SW480 (cell line): ENCODE measurements at places on chromosomes 16 and 17.

GRCh38 chr17:76740329-76741118, 2.6 kb downstream of the MFSD11 start:
- peak; percentile 46 for DNase-seq

DNA sequence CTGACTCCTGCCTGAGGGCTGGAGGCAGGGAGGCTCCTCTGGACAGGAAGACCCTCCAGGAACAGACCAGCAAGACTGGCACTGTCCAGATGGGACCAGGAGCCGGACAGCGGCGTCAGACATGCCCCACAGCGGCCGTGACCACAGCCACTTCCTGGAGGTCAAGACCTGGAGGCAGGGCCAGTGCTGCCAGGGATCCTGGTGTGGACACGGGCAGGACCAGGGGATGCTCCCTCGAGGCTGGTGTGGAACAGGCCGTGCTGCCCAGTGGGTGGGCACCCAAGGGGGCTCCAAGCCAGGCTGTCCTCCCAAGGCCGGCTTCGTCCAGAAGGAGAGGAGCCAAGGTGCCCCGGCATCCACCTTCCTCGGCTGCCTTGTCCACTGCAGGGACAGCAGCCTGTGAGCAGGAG, 4.5 kb upstream of the CCDC57 start:
- DNase-seq: no peak

DNA sequence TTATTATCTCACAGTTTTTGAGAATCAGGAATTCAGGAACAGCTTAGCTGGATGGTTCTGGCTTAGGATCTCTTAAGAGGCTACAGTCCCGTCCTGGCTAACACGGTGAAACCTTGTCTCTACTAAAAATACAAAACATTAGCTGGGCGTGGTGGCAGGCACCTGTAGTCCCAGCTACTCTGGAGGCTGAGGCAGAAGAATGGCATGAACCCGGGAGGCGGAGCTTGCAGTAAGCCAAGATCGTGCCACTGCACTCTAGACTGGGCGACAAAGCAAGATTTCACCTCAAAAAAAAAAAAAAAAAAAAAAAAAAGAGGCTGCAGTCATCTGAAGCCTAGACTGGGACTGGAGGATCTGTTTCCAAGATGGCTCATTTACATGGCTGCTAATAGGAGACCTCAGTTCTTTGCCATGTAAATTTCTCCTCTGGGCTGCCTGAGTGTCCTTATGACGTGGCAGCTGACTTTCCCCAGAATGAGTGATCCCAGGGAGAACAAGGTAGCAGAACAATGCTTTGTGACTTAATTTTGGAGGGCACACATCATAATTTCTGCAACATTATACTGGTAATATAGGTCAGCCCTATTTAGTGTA, 95.8 kb upstream of the CORO6 start:
- no peak for DNase-seq

DNA sequence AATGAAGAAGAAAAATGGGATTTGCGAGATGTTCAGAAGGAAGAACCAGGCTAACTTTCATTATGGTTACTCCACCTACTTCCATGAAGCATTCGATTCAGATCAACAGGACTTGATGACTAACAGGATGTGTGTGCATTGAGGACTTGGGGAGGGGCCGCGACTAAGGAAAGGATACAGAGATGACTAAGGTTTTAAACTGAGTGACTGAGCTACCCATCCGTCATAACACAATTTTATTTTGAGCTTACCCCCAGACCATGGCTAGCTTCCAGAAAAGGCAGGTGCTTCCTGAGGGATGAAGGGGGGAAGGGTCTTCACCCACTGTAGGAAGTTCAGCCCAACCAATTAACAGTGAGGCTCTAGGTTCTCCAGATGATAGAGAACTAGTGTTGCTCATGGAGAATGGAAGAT, 2.5 kb upstream of the CDYL2 start:
- DNase-seq: peak; percentile 67

- DNase-seq: no peak
Observed at GRCh38 chr16:57166951-57167350, 18.9 kb downstream of the PSME3IP1 start.
